ENCODE measurements at places on chromosomes 7 and 10.
A peak's percentile ranks its signal among the peaks of the same experiment; 100 is the strongest.

DNA sequence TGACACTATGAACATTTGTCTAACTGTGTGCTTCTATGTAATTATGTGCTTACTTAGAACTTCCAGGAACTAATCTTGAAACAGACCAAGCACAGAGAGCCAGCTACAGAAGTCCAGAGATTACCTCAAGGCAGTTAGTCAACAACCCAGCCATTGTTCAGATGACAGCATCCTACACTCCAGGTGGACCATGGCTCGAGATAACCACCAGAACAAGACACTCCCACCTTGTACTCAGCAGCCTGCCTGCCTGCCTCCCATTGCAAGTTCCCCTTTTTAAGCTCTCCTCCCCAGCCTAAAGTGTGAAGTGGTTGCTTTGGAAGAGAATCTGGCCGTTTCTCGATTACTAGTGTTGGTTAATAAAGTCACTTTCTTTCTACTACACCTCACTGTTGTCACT lies 1080.6 kb upstream of the LRRN3 start:
- no peak for DNase-seq

- no peak for DNase-seq
Observed at GRCh38 chr7:411677-412312, 107.9 kb downstream of the PDGFA start.

DNA sequence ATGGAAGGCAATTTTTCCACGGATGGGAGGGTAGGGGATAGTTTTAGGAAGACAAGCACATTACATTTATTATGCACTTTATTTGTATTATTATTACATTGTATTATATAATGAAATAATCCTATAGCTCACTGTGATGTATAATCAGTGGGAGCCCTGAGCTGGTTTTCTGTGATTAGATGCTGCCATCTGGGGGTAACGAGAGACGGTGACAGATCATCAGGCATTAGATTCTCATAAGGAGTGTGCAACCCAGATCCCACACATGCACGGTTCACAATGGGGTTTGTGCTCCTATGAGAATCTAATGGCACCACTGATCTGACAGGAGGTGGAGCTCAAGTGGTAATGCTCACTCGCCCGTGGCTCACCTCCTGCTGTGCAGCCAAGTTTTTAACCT lies 103.9 kb upstream of the STK17A start:
- DNase-seq: no peak

GRCh38 chr7:127885222-127885772 lies 145.9 kb downstream of the LRRC4 start:
- DNase-seq: no peak

- DNase-seq: no peak
Observed at GRCh38 chr7:96388620-96389383, 66.9 kb upstream of the SLC25A13 start.

GRCh38 chr10:132311338-132311939 lies 3.7 kb upstream of the STK32C start:
- no peak for DNase-seq

GRCh38 chr7:141158561-141158960 lies 84.7 kb downstream of the TMEM178B start:
- no peak for DNase-seq

- no peak for DNase-seq
Observed at GRCh38 chr7:28686418-28686800, 271.7 kb downstream of the TRIL start.

DNA sequence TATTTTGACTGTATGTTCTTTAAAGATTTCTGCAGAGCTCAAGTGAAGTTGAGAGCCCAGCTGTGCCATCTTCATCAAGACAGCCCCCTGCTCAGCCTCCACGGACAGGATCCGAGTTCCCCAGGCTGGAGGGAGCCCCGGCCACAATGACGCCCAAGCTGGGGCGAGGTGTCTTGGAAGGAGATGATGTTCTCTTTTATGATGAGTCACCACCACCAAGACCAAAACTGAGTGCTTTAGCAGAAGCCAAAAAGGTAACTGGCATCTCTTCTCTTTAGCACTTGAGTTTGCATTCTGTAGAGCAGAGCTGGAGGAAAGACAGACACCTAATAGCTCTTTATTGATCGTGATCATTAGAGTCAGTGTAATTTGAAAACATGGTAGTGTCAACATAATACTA lies 33.7 kb downstream of the MCM10 start:
- no peak for DNase-seq

GRCh38 chr10:68296843-68297663 lies 34.8 kb upstream of the HNRNPH3 start:
- DNase-seq: no peak

DNA sequence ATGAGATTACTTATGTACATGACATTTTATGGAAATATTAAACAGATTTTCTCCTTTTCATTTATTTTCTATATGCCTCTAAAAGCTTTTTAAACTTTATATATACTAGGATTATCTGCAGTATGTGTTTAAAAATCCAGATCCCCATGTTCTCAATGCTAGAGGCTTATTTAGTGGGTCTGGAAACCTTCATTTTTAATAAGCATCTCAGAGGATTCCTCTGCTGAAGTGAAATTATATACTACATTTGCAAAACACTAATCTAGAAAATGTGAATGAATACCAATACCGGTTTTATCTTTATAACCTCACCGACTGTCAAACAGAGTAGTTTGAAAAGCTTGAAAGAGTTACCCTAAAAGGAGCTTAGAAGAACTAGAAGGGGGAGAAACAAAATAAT lies 863.8 kb upstream of the ZWINT start:
- DNase-seq: no peak

GRCh38 chr10:30893208-30893607 lies 138.5 kb downstream of the ZNF438 start:
- no peak for DNase-seq

- no peak for DNase-seq
Observed at GRCh38 chr10:61183967-61184366, 240.0 kb upstream of the RHOBTB1 start.

DNA sequence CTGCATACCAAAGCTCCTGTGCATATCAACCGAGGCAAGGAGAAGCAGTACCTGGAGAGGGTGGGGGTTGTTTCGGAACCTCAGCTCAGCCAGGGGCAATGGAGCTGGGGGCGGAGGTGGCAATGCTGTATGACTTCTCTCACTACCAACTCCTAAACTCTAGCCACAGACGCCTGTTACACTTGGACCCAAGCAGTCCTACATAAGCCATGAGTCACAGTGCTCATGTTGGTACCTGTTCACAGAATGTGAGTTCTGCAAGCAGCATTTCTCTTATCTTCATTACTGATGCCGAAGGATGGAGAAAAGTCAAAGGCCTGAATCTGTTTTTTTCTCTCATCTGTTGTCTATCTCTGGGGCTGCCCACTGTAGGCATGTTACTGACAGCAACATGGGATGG lies 3.2 kb upstream of the RAB18 start:
- DNase-seq: no peak

- DNase-seq: no peak
Observed at GRCh38 chr10:117408436-117409384, 33.5 kb upstream of the PDZD8 start.

GRCh38 chr7:46900312-46901263 lies 681.3 kb downstream of the TNS3 start:
- no peak for DNase-seq

- no peak for DNase-seq
Observed at GRCh38 chr10:110993024-110993693, 73.8 kb downstream of the SHOC2 start.

DNA sequence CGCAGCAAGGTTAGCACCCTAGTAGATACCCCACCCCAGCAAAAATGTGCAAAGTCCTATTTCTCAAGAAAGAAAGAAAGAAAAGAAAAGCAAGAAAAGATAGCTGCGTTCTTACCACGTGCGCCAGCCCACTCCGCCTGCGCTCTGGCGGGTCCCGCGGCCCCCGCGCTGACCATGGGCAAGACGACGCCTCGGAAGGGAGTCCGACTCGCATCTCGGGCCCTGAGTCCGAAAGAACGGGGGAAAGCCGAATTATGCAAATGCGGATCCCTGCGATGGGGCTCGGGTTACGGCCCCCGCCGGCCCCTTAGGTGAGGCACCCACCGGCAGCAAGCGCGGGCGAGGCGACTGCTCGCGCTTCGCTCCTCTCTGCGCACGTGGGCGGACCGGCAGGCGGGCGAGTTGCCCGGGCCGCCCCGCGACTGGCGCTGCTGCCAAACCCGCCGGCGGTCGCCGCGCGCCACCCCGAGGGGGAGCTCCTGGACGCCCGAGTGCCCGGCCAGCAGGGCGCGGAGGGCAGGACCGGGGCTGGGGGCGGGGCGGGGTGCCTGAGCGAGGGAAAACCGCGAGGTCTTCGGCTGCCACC lies 2.4 kb upstream of the EGR2 start:
- DNase-seq: peak; percentile 57

DNA sequence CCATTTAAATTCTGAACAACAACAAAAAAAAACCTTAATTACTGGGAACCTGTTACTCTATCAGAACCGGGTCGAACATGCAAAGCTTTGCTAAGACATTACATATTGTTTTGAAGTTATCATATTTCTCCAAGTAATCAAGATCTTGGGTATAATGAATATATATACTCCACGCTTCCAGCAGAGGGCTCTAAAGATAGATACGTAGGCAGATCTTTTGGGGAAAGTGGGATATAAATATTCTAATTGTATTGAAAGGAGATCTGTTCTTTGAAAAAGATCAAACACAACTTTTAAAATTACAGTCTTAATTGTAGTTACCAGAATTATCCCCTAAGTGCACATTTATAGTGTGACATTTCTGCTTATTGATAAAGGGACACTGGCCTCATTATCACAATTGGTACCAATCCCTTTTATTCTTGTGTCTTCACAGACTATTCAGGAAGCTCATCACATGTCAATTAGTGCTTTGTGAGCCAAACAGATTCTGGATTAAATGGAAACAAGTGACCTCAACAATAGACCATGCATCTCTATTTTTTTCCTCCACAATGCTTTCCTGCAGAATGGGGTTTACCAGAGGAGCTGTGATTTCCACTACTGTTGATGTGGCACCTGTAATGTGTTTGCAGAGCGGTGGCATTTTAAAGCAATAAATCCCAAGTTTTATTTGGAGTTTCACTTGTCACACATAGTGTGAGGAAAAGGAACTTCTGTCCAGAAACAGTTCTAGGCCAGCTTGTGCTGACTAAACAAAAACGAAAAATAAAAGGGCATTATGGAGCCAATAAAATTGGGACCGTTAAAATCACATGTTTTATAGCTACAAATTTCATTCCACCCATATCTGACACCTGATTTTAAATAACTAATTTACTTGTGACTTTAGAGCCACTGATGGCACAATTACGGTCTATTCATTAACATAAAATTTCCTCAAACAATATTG lies 122.4 kb downstream of the CTTNBP2 start:
- DNase-seq: no peak

- no peak for DNase-seq
Observed at GRCh38 chr7:83347945-83348444, 185.3 kb upstream of the PCLO start.

DNA sequence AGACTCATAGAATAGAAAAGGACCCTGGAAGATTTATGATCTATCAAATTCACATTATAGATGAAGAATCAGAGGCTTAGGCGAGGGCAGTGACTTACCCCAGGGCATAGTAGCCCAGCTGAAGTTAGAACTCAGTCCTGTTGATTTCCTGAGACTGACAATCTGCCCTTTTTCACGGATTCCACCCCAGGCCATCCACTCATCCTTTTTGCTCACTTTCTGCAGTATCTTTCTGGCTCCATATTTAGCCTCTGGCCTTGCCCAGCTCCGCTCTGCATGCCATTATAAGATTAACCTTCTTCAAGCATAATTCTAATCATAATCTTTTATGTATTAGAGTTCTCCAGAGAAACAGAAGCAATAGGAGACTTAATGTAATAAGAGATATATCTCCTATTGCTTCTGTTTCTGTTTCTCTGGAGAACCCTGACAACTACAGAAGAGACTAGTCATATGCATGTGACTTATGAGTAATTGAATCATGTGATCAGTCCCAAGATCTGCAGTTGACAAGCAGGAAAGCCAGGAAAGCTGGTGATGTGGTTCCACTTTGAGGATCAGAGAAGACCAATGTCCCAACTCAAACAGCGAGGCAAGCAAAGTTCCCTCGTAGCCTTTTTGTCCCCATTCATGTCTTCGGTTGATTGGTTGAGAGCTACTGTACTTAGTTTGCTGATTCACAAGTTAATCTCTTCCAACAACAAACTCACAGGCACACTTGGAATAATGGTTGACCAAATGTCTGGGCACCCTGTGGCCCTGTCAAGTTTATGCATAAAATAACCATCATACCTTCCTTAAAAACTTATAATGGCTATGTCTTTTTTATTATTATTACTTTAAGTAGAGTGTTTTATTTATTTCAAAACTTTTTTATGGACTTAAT lies 412.1 kb downstream of the SUGCT start:
- no peak for DNase-seq

GRCh38 chr10:62386356-62387320 lies 12.5 kb downstream of the ZNF365 start:
- DNase-seq: no peak

DNA sequence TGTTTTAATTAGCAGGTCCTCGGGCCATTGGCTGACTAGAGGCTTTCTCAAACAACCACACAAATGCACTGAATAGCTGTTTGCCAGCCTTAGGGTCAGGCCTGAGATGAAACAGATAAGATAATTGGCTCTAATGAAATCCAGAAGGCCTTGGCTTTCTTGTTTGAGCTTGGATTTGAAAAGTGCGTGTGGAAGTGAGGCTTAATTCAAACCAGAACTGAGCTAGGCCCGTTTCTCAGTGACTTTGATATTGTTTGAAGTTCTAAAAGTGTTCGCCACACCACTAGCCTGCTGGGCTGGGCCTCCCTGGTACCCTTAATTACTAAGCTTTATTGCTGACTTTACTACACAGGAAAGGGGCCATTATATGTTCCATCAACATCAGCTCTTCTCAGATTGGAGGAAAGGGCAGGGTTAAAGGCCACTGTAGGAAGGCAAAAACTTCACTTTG lies 270.6 kb downstream of the TWIST1 start:
- DNase-seq: no peak

DNA sequence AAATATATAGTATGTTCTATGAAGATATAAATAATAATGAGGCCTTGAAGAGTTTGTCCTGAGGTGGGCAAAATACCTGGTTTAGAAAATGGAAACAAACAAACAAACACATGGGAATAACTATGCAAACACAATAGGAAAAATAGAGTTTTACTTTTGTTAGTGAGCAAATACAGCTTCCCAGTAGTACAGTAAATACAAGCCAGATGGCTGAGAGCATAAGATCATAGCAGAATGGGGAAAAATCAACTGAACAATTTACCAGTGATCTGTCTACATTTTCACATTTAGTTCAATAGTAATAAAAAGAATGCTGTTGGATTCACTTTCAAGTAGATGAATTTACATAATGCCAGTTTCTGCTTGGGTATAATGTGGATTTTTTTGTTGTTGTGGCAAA lies 45.1 kb downstream of the ADD3 start:
- no peak for DNase-seq

All from stimulated activated effector memory CD8-positive, alpha-beta T cell treated with anti-CD3 and anti-CD28 coated beads, Interleukin-12 subunit alpha, Interleukin-12 subunit beta, amount 100 ng/mL, for 72 hours (primary cell).